Activated T-helper 1 cell treated with anti-CD3 and anti-CD28 coated beads, Interleukin-12 subunit alpha, Interleukin-12 subunit beta, Interleukin-2, Interleukin-4 antibody, amounts not matched to agents 30 ng/mL and 10 ng/mL and 1 ng/mL, durations not matched to agents 14 hours and 24 hours and 36 hours (primary cell): ENCODE measurements at places on chromosomes 6 and 20. TPM values are rescaled to one million over a fixed set of nuclear protein-coding genes. Genes with fewer than 3 reads are reported as not detected.

Gene HCRTR2
- total RNA-seq = not detected in 2 replicates

Gene C6orf58
- 0.16 TPM in 1 of 2 replicates, not detected in the other for total RNA-seq

Gene ARMC2
- 3.9 and 4.6 TPM in 2 replicates for total RNA-seq

Gene EPB41L1
- total RNA-seq = 0.23 TPM in 1 of 2 replicates, not detected in the other

Gene SMIM28
- total RNA-seq = not detected in 2 replicates

Gene MYB
- total RNA-seq = 57.3 and 60.4 TPM in 2 replicates

Gene ID4
- total RNA-seq = not detected in 2 replicates

Gene TULP4
- total RNA-seq = 21.9 and 26.5 TPM in 2 replicates

Gene BNIP5
- not detected in 2 replicates for total RNA-seq

Gene C6orf141
- total RNA-seq = not detected in 2 replicates

Gene PPP1R3G
- total RNA-seq = not detected in 2 replicates

Gene CGA
- not detected in 2 replicates for total RNA-seq

Gene CRIP3
- total RNA-seq = not detected in 2 replicates

Gene EYA4
- total RNA-seq = not detected in 2 replicates

Gene WFDC9
- total RNA-seq = not detected in 2 replicates
